Kidney (tissue), 22 donors: ENCODE measurements at places on chromosomes 2 and 18. TPM values are rescaled to one million over a fixed set of nuclear protein-coding genes. Genes with fewer than 3 reads are reported as not detected.
A peak's percentile ranks its signal among the peaks of the same experiment; 100 is the strongest.

GRCh38 chr2:226618875-226619605, 180.6 kb downstream of the IRS1 start:
- no peak overlapping the region for H3K4me3 ChIP-seq
- DNase-seq: no peak
- H3K27me3 ChIP-seq: no peaks in the 10 kb centered on the region
- H3K27ac ChIP-seq: no peak overlapping the region

DNA sequence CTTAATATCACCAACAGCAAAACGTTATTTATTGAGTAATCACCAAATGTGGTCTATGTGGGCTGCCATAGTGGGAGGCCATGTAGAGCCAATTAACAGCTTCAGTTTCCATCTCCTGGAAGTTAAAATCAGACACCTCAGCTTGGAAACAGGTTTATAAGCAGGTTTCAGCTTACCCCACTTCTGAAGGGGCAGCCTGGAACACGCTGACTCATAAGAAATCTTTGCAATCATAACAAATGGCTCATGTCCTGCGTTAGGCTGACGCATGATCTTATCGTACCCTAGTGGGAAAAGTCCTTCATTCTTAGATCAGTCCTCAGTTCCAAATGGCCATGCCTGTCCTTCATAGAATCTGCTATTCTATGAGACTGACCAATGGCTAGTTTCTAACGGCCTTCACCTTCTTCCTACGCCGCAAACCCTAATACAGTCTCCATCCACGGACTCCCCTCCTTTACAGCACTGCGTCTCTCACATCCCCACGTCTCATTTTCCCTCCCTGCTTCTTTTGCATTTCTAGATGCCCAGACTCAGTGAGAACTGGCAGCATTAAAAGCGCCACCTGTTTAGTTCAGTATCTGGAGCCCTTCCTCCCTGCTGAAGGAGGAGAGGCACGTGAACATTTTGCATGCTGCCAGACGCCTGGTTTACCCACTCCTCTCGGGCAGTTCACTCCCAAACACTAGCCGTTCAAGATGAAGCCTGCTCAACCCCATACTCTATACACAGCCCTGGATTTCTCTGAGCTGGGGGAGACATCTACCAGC, 24.2 kb upstream of the BZW1 start:
- H3K36me3 ChIP-seq: no peaks in the 10 kb centered on the region
- no peak overlapping the region for H3K4me3 ChIP-seq
- no peak for DNase-seq
- H3K4me1 ChIP-seq: peaks cover 11% of the 10 kb centered on the region
- no peak overlapping the region for H3K27ac ChIP-seq

- no peaks in the 10 kb centered on the region for H3K4me1 ChIP-seq
- no peak overlapping the region for H3K4me3 ChIP-seq
- no peaks in the 10 kb centered on the region for H3K27me3 ChIP-seq
- H3K36me3 ChIP-seq: no peaks in the 10 kb centered on the region
- no peak for DNase-seq
These were observed 41.9 kb downstream of the SCN9A start for GRCh38 chr2:166333801-166334200.

The LIPG gene
- 50.9 TPM for total RNA-seq

GRCh38 chr2:210195101-210195852, 24.1 kb upstream of the KANSL1L start:
- peak overlapping the region; percentile 7 for H3K27ac ChIP-seq
- H3K4me3 ChIP-seq: peak overlapping the region; percentile 28
- DNase-seq: no peak
- H3K4me1 ChIP-seq: peaks cover 34% of the 10 kb centered on the region
- no peaks in the 10 kb centered on the region for H3K36me3 ChIP-seq

The RAD51AP2 gene
- total RNA-seq: not detected

DNA sequence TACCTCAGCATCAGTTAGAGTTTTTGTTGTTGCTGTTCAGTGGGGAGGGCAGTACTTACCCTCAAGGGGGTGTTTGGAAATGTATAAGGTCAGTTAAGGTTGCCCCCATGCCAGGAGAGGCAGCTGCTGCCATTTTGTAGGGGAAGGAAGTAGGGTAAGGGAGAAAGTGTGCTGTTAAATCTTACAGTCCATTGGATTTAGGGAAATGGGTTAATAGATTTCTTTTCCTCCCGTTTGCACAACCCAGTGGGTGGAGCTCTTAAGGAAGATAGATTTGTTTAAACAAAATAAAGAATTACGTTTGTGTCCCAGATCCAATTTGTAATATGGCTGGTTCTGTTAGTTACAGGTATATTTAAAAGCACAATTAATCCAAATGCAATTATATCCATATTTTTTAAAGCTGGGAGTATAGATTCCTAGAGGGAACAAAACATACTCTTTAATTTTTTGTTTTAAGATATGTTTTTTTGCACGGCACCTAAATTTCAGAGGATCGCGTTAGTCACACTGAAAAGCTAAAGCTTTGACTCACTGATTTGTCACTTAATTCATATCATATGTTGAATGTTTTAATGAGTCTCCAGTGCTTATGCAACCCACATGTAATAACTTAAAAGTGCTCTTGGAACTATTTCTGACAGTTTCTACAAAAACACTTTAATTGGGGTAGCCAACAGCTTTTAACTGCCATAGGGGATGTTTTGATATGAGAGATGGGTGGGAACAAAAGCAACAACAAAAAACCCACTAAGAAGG, 9.0 kb upstream of the CWC22 start:
- no peaks in the 10 kb centered on the region for H3K36me3 ChIP-seq
- no peaks in the 10 kb centered on the region for H3K4me1 ChIP-seq
- no peak for DNase-seq
- no peaks in the 10 kb centered on the region for H3K27me3 ChIP-seq

DNA sequence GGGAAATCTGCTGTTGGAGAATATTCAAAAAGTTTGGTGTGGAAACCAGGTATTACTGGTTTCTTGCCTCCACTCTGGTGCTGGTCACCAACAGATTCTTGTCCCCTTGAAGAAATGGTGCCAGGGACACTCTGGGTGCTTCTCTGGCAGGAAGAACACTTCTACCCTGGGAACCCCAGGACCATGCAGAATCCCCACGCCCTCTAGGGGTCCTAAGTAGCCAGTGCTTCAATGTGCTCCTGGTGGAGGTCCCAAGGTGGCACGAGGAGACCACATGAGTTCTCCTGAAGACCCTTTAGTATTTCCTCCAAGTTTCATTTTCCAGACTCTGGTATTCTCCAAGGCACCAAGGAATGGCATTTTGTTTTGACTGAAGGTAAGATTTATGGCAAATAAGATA, 380.6 kb downstream of the TSN start:
- H3K4me3 ChIP-seq: no peak overlapping the region
- no peaks in the 10 kb centered on the region for H3K27me3 ChIP-seq
- no peak overlapping the region for H3K27ac ChIP-seq
- no peak for DNase-seq

The DTNA gene
- 22.3 TPM for total RNA-seq

DNA sequence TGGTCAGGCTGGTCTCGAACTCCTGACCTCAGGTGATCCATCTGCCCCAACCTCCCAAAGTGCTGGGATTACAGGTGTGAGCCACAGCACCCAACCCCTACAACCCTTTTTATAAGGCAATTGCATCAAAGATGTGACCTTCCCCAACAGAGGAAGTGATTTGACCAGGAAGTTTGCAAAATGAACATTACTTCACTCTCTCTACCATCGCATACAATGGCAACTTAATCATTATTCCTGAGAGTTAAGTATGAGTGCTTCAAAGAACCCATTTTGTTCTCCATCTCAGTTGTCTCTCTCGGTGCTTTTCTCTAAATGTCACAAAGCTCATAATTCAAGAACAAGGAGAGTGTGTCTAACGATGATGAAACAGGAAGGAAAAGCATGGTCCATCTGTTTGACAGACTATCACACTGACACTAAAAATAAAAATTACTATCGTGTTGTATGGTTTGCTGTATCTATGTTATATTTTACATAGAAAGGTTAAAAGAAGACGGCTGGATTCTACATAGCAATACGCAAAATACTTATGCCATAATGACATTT, 18.1 kb upstream of the CREG2 start:
- no peak overlapping the region for H3K27ac ChIP-seq
- H3K4me3 ChIP-seq: no peak overlapping the region
- H3K27me3 ChIP-seq: no peaks in the 10 kb centered on the region
- DNase-seq: no peak
- H3K36me3 ChIP-seq: no peaks in the 10 kb centered on the region

GRCh38 chr2:188316342-188316741, 24.7 kb downstream of the GULP1 start:
- no peaks in the 10 kb centered on the region for H3K27me3 ChIP-seq
- no peak overlapping the region for H3K27ac ChIP-seq
- DNase-seq: no peak
- no peaks in the 10 kb centered on the region for H3K4me1 ChIP-seq
- no peaks in the 10 kb centered on the region for H3K36me3 ChIP-seq
- no peak overlapping the region for H3K4me3 ChIP-seq

DNA sequence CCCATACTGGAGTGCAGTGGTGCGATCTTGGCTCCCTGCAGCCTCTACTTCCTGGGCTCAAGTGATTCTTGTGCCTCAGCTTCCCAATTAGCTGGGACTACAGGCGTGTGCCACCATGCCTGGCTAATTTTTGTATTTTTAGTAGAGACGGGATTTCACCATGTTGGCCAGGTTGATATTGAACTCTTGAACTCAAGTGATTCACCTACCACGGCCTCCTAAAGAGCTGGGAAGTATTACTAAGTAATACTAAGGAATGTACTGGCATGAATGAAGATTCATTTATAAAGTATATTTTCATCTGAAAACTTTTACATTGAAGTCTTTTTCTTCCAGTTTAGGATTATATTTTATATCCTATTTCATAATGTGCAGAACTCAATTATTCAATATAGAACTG, 38.1 kb downstream of the NUP35 start:
- H3K4me1 ChIP-seq: no peaks in the 10 kb centered on the region
- no peak overlapping the region for H3K27ac ChIP-seq
- no peaks in the 10 kb centered on the region for H3K27me3 ChIP-seq
- H3K4me3 ChIP-seq: no peak overlapping the region
- H3K36me3 ChIP-seq: peaks cover 3% of the 10 kb centered on the region

The C2orf78 gene
- total RNA-seq: not detected

The POTEI gene
- total RNA-seq: not detected

The PNKD gene
- total RNA-seq: 90.6 TPM

- no peaks in the 10 kb centered on the region for H3K4me1 ChIP-seq
- no peak overlapping the region for H3K4me3 ChIP-seq
- H3K36me3 ChIP-seq: no peaks in the 10 kb centered on the region
- no peak for DNase-seq
- no peaks in the 10 kb centered on the region for H3K27me3 ChIP-seq
These were observed 993.9 kb upstream of the POU3F3 start for GRCh38 chr2:103860016-103860415.

The PSMA8 gene
- total RNA-seq: not detected

The COL4A3 gene
- 48.8 TPM for total RNA-seq

DNA sequence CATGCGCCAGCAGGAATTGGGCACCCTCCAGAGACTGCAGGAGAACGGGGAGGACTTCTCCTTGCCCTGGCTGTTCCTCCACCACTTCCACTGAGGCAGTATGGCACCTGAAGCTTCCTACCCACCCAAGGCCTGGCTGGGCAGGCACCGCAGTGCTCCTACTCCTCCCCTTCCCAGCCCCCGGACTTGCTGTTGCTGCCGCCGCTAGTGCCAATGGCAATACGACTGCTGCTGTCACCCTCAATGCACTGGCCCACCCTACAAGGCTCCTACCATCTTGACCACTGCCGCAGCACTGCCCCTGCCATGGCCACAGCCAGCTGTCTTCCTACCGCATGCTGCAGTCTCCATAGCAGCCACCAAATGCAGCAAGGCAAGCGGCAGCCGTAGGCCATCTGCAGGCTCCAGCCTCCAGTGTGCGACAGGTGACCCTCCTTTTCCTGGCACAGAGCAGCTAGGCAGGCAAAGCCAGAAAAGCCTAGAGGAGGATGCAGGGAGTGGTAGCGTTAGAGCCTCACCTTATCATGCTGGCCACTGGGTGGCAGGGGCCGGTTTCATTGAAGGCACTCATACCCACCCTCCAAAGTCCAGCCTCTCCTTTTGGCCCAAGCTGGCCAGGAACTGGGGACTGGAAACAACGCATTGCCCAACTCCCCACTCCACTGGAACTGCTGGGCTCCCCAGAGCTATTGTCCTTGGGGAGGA, 47.4 kb upstream of the ANKRD62 start:
- no peaks in the 10 kb centered on the region for H3K36me3 ChIP-seq
- peaks cover 2% of the 10 kb centered on the region for H3K4me1 ChIP-seq
- no peak overlapping the region for H3K27ac ChIP-seq
- no peaks in the 10 kb centered on the region for H3K27me3 ChIP-seq
- no peak overlapping the region for H3K4me3 ChIP-seq

GRCh38 chr2:79882548-79882947, 369.7 kb downstream of the CTNNA2 start:
- no peak overlapping the region for H3K27ac ChIP-seq
- no peak overlapping the region for H3K4me3 ChIP-seq
- DNase-seq: no peak
- H3K4me1 ChIP-seq: no peaks in the 10 kb centered on the region

DNA sequence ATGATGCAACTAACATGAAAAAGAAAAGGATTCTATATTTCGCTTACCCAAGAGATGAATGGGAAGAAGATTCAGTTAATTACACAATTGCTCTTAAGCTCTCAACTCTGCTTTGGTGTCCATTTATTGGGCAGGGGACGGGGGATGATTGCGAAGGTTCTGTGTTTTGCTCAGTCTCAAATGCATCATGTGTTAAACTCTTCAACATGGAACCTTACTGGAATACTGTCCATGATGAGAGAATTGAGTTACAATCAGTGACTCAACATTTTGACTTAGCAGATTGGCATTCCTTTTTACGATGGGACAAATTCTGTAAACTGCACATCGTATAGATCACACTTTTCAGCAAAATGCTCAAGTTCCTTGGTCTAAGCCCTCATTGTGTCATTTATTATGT, 135.6 kb downstream of the RBMS1 start:
- DNase-seq: no peak
- no peaks in the 10 kb centered on the region for H3K27me3 ChIP-seq
- no peak overlapping the region for H3K27ac ChIP-seq
- no peaks in the 10 kb centered on the region for H3K36me3 ChIP-seq

The ALPG gene
- total RNA-seq: not detected

The RBMS1 gene
- total RNA-seq: 94.8 TPM

DNA sequence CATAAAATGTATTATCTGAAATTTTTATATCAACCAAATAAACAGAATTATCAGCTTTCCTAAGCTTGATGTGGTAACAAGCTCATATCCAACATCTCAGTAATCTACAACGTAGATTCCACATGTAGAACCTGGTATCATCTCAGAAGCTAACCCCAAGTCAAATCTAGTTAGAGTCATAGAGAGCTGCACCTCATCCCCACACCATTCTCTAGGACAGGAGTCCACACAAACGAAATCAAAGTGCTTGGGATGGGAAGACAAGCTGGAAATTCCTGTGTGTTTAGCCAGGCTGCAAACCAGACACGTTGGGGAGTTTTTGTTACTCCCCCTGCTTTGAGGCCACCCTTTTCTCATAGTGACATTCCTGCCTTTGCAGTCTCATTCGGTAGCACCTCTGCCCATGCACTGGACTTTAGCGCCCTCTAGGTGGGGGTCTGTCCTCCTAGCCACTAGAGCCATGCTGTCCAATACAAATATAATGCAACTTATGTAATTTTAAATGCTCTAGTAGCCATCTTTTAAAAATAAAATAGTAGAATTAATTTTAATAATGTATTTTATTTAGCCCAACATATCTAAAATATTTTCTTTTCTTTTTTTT, 28.1 kb upstream of the SATB2 start:
- H3K4me3 ChIP-seq: no peak overlapping the region
- H3K4me1 ChIP-seq: no peaks in the 10 kb centered on the region
- H3K27me3 ChIP-seq: no peaks in the 10 kb centered on the region
- DNase-seq: peak; percentile 77
- no peaks in the 10 kb centered on the region for H3K36me3 ChIP-seq
- H3K27ac ChIP-seq: no peak overlapping the region
